ENCODE measurements at places on chromosomes 11 and 22.

DNA sequence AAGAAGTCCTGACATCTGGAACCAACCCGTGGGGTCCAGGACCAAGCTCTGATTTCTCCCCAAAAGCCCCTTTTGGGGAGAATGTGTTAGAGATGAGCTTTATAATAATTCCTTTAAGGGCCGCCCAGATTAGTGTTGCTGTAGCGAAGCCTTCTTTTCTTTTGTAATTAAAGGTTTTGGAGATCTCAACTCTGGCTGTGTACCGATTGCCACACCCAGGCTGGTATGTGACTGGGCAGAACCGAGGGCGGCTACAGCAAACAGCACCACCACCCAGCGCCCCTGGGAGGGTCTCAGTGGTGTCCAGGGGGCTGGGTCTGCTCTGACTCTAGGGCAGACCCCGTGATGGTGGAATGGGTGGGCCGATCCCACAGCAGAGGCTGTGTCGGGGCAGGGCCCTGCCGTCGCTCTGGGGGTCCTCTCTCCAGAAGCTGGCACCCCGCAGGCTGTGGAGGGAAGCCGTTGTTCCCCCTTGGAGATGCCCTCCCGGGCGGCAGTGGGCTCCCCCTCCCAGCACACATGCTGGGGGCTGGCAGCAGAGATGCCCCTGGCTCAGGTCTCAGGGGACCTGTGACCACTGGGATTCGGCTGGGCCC, 31.0 kb downstream of the TPCN2 start:
- no peak for DNase-seq

- no peak for DNase-seq
Measured at GRCh38 chr11:110268441-110268840, 28.0 kb downstream of the RDX start.

- DNase-seq = peak; percentile 13
Measured at GRCh38 chr11:64620381-64620971, 29.5 kb downstream of the SLC22A12 start.

DNA sequence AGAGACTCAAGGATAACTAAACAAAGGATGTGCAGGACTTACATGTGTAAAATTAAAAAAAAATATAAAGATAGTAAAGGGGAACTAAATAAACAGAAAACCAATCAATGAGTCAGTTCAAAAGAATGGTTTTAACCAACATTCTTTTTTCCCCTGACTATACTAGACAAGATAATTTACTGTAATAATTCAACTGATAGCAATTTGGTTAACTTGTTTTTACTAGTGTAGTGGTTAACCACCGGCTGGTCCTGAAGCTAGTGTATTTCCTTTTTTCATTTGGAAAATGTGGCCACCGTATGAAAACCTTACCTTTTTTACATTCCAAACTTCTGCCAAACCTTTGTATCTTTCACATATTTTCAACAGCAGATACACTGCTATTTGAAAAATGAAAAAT, 123.1 kb downstream of the ARHGAP42 start:
- peak; percentile 31 for DNase-seq

- DNase-seq = peak; percentile 86
Measured at GRCh38 chr11:103648670-103649400, 387.6 kb upstream of the DDI1 start.

DNA sequence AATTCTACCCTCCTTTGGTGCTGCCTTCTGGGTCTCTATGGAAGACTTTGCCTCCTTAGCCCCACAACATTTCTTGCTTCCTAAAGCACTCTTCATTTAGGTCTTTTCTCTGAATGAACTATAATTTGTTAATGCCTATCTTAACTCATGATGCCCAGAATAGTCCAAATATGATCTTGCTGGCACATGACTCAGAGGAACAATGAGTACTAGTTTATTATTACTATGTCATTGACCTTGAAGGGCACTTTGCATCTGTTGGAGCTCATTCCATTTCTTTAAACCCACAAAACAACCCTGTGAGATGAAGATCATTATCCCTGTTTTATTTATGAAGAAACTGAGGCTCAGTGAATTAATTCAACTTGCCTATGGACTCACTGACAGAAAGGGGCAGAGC, 320.2 kb upstream of the PLET1 start:
- DNase-seq = no peak

DNA sequence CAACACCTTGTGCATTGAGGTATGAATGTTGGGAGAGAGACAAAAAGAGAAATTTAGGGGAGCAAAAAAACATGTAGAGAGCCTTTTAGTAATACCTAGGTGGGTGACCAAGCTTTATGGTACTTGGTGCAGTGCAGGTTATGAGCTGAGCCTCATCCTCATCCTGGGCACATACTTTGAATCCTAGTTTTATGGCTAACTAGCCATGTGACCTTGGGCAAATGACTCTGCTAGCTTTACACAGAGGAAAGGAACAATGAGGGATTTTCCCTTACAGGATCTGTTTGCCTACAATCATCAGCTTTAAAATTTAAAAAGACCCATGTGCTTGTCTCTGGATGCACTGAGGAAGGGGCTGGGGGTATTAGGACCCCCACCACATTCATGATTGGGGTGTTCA, 187.8 kb upstream of the ISX start:
- no peak for DNase-seq

DNA sequence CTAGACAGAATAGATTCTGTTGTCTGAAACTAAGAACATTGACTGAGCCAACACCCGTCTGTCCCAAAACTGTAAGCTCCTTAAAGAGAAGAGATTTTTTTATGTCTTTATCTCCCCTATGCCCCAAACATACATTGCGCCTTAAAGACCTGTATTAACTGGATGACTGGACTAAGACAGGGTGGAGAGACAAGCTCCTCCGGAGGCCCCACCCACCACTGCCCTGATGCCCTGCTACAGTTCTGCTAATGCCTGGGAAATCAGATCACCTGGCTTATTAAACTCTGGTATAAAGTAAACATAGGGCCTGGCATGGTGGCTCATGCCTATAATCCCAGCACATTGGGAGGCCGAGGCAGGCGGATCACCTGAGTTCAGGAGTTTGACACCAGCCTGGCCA, 203.7 kb downstream of the TENM4 start:
- no peak for DNase-seq

GRCh38 chr11:26830218-26830617, 108.4 kb upstream of the SLC5A12 start:
- no peak for DNase-seq

- DNase-seq = no peak
Measured at GRCh38 chr11:67118181-67118766, 789 bp upstream of the KDM2A start.

- DNase-seq = no peak
Measured at GRCh38 chr11:61345954-61346843, 13.2 kb downstream of the TKFC start.

DNA sequence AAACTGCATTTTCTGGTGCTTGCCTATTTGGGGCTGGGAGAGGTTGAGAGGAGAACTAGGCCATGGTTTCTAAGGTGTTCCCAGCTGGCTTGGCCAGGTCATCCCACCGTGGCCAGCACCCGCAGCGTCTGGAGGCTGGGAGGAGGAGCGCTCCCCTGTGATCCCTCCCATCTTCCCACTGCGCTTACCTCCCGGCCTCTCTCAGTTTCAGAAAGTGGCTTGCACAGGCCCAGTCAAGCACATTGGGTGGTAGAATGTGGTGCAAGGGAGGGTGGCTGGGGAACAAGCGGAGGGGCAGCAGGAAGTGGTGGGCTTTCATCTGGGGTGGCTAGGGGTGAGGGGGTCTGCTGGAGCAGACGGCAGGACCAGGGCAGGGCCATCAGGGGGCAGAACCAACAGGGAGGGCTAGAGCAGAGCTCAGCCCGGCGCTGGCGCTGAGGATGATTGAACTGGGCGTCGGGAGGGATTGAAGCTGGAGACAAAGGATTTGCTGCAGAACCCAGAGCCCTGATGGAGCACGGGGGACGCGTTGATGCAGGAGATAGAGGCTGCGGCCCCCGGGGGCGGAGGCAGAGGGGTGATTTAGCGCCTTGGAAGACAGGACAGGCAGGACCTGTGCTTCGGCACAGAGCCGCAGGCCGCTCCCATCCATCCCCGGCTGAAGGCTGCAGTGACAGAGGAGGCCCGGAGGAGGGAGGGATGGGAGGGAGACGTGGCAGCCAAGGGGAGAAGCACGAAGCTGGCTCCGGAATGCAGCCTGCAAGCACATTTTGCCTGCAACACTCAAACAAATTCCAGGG, 76.0 kb downstream of the TRIM29 start:
- peak; percentile 10 for DNase-seq

DNA sequence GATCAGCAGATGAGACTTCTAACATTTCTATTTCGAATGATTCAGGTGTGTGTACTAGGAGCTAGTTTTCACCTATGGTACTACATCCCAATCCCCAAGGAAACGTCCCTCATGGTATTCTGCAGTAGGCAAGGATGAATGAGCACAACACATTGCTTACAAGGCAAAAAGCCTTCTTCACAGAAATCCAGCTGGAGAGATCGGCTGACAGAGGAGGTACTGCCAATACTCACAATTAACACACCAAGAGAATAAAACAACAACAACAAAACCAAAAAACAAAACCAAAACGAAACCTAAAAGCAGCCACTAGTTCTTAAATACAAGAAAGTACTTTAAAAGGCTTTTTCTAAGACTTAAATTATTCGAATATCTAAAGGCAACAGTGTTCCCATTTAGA, 101.4 kb downstream of the PICALM start:
- DNase-seq = no peak

DNA sequence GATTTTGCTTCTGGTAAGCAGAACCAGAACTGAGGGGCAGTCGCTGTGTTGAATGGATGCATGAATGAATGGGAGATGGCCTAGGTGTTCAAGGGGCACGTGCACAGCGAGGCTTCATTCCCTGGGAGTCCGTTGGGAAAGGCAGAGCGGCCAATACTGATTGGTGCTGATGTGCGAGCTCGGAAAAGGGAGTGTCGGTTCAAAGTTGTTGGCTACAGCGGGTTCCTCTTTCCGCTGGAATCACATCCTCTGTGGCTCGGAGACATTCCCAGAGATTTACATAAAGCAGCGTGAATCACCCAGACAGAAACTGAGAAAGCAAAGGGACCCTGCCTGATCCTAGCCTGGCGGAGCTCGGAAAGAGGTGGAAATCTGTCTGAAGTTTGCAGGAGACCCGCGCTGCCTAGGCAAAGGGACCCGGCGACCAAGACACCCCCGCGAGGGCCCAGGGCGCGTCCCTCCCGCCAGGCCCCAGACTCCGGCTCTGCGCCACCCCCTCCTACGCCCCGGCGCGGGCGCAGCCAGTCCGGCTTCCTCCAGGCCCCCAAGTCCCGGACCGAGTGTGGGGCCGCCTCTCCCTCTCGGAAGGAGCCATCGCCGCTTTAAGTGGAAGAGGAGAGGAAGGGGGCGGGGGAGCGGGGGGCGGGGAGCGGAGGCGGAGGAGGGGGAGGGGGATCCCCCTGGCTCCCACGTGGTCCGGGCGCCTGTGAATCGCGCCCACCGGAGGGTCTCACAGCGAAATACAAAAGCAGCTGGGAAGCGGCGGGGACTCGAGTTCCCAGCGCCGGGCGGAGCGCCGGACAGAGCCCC, at the start of gene FJX1:
Gene FJX1, plus strand, starts transcription at position 774 of the 810 bp plus-strand sequence. CDS start 177 bp downstream, outside the sequence.
- peak; percentile 92 for DNase-seq

- no peak for DNase-seq
Measured at GRCh38 chr11:134515081-134515960, 103.3 kb upstream of the B3GAT1 start.

- no peak for DNase-seq
Measured at GRCh38 chr22:46201059-46201757, 48.9 kb downstream of the CDPF1 start.

GRCh38 chr11:95531116-95531515, 258.5 kb downstream of the FAM76B start:
- peak; percentile 71 for DNase-seq

GRCh38 chr11:116255321-116255953, 517.4 kb downstream of the BUD13 start:
- DNase-seq = no peak

- peak; percentile 54 for DNase-seq
Measured at GRCh38 chr22:35684270-35684700, 33.4 kb upstream of the APOL5 start.

DNA sequence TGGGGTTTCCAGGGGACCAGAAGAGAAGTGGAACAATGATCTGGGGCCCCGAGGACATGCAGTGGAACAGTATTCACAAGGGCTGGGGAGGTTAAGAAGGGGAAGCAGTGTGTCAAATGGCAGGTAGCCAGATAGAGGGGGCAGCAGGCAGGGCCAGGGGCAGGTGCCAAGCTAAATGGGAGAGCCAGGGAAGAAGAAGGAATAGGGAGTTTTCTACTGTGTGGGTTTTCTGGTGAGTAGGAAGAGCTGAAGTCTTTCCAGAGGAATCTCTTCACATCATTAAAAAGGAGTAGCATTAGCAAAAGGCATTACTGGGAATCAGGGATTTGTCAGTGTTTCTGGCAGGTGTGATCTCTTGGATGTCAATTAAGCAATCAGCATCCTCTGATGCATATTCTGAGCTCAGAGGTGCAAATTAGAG, 55.8 kb downstream of the IRAG1 start:
- DNase-seq = no peak

- peak; percentile 59 for DNase-seq
Measured at GRCh38 chr22:20606041-20606783, 98.8 kb downstream of the MED15 start.

DNA sequence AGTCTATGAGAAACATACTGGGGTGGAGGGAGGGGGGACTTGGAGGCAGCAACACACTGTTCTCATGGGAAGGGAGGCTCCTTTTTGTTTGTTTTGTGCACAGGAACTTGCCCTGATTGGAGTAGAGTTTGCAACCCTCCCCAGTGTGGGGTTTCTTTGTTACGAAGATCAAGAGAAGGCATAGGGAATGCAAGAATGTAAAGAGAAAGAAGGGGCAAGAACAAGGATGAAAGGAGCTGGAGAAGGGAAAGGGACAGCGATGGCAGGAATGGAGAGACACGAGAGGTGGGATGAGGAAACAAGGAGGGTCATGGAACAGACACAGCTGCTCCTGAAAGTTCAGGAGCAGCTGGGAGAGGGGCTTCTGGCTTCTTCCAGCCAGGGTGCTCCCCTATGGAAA, 611.7 kb downstream of the NTM start:
- no peak for DNase-seq

DNA sequence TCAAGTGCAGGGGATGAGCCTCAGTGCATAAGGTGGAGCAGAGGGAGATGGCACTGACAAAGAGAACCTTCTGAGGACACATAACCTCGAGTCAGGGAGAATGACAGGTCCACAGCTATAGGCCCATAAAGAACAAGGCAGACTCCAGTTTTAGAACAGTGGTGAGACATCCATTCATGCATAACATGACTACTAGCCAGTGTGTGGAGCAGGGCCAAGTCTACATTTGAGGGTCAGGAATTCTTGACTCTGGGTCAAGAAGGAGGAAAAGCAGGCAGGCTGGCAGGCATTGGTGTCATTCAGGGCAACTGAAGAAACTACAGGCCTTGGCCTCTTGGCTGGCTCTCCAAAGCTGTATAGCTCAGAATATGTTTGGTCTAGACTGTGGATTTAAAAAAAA, 54.9 kb downstream of the MTNR1B start:
- DNase-seq = peak; percentile 48

- peak; percentile 50 for DNase-seq
Measured at GRCh38 chr11:47259232-47259977, 1.6 kb downstream of the NR1H3 start.

GRCh38 chr22:26689513-26690301, 32.3 kb downstream of the MIAT start:
- DNase-seq = no peak

DNA sequence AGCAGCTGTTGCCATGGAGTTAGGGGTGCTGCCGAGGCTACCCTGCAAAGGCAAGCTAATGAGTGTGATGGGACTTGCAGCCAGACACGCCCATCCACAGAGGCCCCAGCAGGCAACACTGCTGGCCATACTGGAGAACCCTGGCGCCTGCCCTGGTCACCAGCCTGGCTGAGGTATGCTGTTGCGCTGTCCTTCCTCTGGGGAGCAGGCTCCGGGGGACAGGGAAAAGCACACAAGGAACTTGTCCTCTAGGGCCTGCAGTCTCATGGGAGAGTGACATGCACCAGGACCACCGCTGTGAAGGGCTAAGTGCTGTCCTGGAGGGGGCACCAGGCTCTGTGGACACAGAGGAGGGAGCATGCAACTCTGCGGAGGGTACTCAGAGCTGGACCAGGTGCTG, 35.8 kb downstream of the TOM1 start:
- DNase-seq = no peak
